Occipital lobe (tissue), 3 donors: ENCODE measurements at places on chromosomes 2 and 18. TPM values are rescaled to one million over a fixed set of nuclear protein-coding genes. Genes with fewer than 3 reads are reported as not detected.

PRKAG3 gene
- total RNA-seq: not detected

ANO7 gene
- 0.16 TPM for total RNA-seq

CD207 gene
- not detected for total RNA-seq

IL37 gene
- not detected for total RNA-seq

ACTG2 gene
- 0.62 TPM for total RNA-seq

UGT1A10 gene
- not detected for total RNA-seq

SERPINB4 gene
- not detected for total RNA-seq

CTDP1 gene
- total RNA-seq: 14.5 TPM
